ENCODE measurements at places on chromosomes 7 and 10.

DNA sequence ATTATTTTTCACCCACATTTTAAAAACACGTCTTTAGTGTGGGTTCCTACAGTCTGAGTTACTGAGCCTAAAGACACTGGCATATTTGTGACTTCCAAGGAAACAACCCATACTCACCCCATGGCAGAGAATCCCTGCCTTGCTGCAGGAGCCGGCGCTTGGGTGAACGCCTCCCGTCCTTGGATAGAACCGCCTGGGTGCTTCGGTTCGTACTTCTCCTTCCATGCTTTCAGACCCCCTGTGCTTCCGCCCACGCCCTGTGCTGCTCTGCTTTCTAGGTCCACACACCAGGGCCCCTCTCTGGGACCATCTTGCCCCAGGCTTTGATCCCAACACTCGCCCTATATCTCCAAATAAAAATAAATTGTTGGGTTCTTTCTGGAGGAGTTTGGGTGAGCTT is 125.8 kb downstream of the PTPRN2 start:
- no peak for DNase-seq

GRCh38 chr10:1968257-1969033 is 231.1 kb upstream of the ADARB2 start:
- DNase-seq: no peak

DNA sequence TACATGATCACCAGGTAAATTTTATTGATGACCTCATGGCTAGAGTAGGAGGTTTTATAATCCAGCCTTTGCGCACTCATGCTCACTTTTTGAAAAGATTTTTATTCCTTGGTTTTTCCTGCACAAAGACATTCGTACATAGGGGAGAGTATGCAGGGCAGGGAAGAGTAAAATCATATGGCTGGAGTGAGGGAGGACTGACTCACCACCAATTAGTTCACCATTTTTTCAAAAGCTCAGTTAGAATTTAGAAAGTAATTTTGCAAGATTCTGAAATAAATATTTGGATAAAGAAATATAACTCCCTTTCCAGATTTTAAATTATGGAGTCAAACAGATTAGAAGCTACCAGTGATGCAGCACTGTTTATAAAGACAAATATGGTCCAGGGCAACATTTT is 111.9 kb downstream of the SEMA3D start:
- DNase-seq: no peak

DNA sequence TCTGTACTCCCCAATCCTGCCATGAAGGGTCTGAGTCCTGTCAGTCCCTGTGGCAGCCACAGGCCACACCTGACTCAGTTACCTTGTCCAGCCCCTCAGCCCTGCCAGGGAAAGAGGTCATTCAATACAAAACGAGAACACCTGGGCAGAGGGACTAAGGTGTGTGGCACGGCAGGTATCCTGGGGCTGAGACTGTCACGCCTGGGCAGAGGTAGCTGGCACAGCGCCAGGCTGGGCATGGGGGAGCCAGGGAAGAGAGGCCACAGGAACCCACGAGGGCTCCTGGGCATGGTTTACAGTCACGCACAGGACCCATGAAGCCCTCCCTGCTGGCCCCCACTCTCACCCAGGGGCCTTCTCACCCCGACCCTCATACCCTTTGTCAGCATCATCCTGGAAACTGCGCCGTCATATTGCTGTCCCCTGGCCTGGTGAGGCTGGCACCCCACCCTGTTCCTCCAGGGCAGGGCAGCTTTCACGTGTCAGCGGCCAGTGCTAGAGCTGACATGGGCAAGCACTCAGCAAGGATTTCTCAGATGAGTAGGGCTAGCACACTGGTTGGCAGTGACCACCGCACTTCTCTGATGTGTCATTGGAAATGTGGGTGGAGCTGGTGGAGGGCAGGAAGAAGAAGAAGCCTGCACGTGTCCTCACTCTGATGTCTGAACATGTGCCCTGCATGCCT is 42.7 kb downstream of the LRRC18 start:
- no peak for DNase-seq

GRCh38 chr7:41385996-41386395 is 316.9 kb downstream of the INHBA start:
- DNase-seq: no peak

DNA sequence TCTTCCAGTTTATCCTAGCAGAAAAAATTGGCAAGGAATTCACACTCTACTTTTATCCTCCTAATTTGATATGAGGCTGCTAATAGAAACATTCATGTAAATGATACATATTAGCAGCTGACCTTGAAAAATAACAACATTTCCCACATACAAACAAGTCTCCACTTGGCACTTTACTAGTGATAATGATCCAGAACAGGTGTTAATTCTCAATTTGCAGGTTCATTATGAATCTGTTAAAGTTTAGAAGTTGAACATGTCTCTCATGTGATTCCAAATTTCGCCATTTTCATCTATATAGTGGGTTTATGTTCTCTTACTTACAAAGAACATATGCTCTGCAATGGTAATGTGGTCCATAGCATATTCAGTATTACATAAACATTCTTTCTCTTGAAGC is 1396.8 kb upstream of the LRRTM3 start:
- DNase-seq: no peak
